IMR-90 (cell line): ENCODE measurements at places on chromosomes 1 and 21. TPM values are rescaled to one million over a fixed set of nuclear protein-coding genes. Genes with fewer than 3 reads are reported as not detected.

GRCh38 chr1:10704368-10704882 lies 92.0 kb downstream of the CASZ1 start:
- no peak for DNase-seq

DNA sequence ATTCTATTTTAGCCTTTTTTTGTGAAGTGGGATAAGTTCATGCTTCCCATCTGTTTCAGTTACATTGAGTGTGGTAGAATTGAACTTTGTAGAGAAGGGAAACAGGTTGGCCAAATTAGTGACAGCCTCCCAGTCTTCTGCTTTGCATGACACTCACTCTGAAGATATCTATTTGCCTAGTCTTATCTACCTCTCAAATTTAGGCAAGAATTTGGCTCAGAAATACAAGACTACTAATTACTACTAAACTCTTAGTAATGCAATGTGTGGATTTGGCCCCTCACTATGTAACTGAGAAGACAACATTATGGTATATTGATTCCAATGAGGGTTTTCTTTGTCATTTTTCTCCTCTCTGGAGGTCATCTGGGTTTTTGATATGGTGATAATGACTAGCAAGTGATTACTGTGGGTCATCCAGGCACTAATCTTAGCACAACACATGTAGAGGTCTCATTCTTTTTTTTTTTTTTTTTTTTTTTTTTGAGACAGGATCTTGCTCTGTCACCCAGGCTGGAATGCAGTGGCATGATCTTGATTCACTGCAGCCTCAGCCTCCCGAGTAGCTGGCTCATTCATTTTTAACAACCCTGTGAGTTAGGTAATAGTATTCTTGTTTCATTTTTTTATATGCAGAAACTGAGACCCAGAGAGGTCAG lies 6.3 kb downstream of the FAM20B start:
- peak; percentile 49 for DNase-seq

The TTC22 gene
- not detected in 2 replicates for total RNA-seq

DNA sequence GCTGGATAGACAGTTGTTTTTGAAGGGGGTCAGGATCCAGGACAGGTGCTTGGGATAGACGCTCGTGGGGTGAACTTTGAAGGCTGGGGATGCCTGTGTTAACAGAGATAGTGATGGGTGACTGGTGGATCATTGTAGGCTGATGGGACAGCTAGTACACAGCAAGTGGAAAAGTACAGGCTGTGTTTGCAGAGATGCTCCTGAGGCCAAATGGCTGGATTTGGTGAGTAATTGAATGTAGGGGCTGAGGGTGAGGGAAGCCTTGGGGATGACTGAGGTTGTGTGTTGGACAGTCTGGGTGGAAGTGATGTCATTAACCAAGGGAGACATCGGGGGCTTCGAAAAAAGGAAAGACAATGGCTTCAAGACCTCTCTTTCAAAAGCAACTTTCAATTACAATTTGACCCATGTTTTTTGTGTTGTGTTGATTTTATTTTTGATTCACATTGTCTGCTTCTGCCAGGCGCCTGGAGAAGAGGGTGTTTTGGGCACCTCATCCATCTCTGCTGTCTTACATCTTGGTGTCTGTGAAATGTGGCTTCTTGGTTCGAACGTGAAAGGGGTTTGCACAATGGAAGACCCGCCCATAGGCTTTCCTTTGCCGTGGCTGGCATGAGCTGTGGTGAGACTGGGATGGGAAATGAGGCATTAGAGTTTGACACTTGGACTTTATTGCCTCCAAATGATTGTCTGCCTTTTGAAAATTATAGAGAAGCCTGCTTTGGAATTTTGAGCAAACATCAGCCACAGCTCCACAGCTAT lies 147.5 kb downstream of the FOXD2 start:
- no peak for DNase-seq

The TRIM67 gene
- total RNA-seq = not detected in 2 replicates

DNA sequence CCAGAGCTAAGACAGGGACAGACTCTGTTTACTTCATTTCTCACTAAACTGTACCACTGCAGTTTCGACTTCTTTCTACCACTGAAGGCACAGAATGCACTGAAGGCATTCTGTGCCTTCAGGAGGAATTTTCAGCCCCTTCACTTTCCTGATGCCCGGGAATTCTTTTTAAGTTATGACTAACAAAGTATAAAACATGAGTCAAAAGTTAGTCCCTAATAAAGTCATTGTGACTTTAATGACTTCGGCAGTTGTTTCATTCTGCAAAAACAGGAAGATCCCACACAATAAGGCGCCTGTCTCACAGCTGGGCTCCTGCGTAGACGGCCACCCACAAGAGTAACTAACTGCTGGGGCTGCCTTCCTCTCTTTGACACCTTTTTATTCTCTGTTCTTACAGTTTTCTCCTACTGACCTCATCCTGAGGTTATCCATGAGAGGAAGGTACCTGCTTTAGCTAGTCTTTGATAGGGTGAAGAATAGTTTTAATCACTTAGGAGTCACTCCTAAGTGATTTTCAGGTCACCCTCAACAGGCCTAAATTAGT lies 183.9 kb upstream of the SGIP1 start:
- DNase-seq = peak; percentile 34

DNA sequence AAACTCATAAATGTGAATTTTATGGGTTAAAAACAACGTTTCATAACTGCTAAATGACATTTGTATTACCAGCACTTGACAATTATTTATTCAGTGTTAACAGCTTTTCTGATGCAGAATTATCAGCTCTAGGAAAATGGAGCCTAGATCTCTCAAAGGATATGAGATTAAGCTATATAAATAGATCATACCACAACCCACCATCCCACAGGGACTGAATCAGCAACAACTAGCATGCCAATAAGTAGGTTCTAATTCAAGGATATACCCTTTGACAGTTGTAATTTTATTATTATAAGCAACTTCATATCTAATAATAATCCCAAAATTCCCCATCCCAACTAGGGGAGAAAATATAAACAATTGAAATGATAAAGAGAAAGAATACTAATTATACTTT lies 275.4 kb upstream of the RGS18 start:
- DNase-seq = no peak

The SAMD11 gene
- 5.9 and 6.9 TPM in 2 replicates for total RNA-seq

- DNase-seq = no peak
Measured at GRCh38 chr1:24636661-24637357, 6.3 kb upstream of the SRRM1 start.
